Activated CD4-positive, alpha-beta T cell treated with anti-CD3 and anti-CD28 coated beads, Interleukin-2, amount 50 U/mL, for 24 hours (primary cell): ENCODE measurements at places on chromosomes 11 and 22.

DNA sequence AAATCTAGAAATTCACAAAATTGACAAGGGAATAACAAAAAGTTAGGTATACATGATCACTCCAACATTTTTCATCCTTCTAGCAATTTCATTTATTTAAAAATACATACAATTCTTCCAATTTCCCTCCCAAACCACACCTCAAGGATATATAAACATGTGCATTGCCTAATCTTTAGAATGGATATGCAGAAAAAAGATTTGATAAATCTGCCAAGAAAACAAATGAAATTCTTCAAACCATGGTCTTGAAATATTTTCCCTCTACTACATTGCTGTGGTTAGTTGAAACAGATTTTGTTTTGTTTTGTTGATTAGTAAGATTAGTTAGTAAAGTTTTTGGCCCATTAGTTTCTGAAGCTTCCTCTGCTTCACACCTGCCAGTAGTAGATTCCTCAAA lies 703.3 kb upstream of the CCDC179 start:
- DNase-seq = no peak

- DNase-seq = no peak
Measured at GRCh38 chr11:40292721-40293508, 1166.5 kb downstream of the LRRC4C start.

GRCh38 chr11:41795004-41795403 lies 335.6 kb upstream of the LRRC4C start:
- DNase-seq = no peak

DNA sequence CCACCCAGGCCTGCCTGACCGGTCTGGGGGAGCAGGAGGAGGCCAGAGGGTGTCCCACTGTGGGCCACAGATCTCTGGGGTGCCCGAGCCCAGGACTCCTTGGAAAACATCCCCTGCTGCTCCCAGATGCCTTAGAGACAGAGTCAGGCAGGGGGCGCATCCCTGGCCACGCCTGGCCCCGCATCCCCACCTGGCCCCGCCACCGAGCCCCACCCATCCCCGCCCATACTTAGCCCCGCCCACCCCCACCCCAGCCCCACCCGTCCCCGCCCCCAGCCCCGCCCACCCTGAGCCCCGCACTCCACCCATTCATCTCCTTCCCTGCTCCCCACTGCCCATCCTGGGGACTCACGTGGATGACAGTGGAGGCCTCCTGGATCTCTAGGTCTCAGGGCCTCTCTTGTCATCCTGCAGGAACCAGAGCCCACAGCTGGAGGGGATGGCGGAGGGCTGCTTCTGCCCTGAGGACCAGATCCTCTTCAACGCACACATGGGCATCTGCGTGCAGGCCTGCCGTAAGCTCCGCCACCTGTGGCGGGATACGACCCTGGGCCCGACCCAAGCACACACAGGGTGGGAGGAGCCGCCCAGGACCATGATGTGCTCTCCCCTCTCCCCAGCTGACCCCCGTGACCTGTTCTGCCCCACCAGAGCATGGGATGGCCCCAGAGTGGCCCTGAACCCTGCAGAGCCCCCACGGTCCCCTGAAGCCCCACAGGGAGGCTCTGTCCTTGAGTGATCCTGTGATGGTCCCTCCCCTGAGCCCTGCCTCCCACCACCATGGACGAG lies 33.6 kb downstream of the MUC5B start:
- no peak for DNase-seq

GRCh38 chr11:115693002-115693401 lies 188.8 kb upstream of the CADM1 start:
- no peak for DNase-seq

- DNase-seq = no peak
Measured at GRCh38 chr22:41952713-41953112, 763 bp downstream of the SMIM45 start.

DNA sequence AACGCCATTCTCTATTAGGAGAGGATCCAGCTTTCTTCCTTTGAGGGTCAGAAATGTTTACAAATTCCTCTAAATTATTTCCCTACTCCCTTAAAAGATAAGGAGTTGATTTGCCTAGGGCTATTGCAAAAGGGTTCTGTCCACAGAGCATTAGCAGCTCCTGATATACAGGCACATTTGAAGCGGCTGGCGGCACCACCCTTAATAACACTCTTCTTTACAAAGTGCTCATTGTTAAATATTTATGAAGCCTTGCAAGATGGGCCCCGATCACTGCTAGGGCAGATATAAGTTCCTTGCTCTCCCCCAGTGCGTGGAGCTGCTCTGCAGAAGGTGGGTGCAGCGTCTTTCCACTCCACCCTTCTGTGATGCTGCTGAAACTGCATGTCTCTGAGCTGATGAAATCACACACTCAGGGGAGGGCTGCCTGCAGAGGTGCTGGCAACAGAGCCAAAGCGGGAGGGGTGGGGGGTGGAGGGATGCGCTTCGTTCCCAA lies 116.7 kb upstream of the NTM start:
- no peak for DNase-seq

GRCh38 chr22:44364751-44365130 lies 52.0 kb upstream of the SHISAL1 start:
- DNase-seq = no peak

DNA sequence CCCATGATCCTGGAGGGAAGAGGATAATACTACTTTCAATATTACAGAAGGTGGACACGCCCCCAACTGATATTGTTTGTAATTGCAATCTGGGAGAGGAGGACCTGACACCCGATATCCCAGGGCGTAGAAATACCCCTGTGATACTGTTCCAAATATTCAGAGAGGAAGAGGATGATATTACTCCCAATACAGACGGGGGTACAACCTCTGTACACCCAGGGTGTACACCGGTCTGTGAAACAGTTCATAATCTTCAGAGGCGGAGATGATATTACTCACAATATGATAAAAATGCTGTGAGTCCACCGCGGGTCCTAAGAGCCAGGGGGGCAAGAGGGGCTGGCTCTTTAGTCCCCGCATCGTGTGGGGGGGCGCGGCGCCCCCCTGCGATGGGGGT lies 57.2 kb upstream of the ALDH3B2 start:
- no peak for DNase-seq

DNA sequence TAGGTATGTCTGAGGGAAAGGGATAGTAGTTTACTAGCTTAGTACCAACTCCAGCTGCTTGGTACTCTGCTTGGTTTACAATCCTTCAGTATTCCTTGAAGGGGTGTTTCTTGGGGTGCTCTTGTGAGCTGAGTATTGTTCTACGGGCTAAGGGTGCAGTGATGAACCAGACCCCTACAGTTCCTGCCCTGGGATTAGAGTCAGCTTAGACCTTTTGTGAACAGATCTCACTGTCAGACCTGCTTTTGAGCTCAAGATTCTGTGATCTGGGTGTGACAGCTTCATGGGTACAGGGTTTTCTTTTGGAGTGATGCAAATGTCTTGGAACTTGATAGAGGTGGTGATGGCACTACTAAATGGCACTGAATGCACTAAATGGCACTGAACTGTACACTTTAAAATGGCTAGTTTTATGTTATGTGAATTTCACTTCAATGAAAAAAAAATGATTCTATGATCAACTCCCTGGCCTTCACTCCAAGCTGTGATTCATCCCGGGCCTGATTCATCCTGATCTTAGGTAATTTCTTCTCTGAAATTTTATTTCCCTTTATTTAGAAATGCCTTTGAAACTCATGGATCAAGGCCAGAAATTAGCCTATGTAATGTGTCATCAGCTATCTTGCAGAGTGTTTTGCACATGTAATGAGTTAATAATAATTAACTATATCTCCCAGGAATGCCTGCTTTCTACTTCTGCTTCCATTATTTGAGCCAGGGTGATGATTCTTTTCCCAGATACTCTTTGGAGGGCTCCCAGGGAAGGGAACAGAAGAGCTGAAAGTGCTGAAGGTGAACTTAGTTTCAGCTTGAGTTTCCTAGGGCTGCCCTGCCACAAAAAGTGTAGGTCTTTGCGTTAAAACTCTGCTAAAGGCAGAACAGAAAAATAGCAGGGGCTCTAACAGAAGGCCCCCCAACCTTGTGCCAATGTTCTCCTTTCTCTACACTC lies 87.9 kb downstream of the NCAM1 start:
- no peak for DNase-seq

- DNase-seq = no peak
Measured at GRCh38 chr11:71093783-71094182, 158.6 kb downstream of the SHANK2 start.

DNA sequence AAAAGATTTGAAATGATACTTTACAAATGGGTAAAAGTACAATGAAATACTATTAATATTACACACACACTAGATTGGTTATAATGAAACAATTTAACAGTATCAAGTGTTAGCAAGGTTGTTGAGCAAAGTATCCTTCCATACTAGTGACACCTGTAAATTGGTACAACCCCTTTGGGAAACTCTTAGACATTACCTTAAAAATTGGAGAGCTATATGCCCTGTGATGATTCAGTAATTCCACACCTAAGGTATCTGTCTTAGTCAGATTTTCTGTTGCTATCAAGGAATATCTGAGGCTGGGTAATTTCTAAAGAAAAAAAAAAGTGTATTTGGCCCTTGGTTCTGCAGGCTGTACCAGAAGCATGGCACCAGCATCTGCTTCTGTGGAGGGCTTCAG lies 7.4 kb upstream of the GDPD4 start:
- no peak for DNase-seq

- DNase-seq = no peak
Measured at GRCh38 chr11:79236541-79236971, 204.3 kb downstream of the TENM4 start.

DNA sequence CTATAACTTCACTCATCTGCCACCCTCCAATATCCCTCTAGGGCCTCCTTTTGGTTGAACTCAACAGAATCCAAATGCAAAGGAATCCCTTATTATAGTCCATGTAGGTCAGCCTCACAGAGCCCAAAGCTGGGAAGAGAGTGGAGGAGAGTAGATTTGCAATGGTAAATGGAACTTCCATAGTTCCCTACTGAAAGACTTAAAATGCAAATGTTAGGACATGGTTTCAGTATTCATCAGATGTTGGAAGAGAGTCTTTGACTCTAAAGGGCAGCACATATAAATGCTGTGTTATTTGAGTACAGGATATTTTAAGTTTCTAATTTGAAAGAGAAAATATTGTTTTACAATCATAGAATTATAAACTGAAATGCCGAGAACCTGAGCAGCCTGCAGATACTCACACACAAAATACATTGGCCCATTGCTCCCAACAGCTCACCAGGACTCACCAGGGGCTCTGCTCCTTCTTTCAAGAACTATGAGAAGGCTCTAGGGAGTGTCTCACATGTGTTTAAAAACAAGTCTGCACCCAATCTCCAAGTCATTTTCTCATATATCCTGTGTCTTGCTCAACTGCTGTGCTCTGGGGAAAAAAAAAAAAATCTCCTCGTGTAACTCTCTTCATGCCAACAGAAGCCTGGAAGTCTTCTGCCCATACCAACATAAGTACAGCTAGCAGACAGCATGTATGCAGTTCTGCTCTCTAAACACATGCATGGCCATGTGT lies 39.6 kb downstream of the SYT9 start:
- DNase-seq = no peak

DNA sequence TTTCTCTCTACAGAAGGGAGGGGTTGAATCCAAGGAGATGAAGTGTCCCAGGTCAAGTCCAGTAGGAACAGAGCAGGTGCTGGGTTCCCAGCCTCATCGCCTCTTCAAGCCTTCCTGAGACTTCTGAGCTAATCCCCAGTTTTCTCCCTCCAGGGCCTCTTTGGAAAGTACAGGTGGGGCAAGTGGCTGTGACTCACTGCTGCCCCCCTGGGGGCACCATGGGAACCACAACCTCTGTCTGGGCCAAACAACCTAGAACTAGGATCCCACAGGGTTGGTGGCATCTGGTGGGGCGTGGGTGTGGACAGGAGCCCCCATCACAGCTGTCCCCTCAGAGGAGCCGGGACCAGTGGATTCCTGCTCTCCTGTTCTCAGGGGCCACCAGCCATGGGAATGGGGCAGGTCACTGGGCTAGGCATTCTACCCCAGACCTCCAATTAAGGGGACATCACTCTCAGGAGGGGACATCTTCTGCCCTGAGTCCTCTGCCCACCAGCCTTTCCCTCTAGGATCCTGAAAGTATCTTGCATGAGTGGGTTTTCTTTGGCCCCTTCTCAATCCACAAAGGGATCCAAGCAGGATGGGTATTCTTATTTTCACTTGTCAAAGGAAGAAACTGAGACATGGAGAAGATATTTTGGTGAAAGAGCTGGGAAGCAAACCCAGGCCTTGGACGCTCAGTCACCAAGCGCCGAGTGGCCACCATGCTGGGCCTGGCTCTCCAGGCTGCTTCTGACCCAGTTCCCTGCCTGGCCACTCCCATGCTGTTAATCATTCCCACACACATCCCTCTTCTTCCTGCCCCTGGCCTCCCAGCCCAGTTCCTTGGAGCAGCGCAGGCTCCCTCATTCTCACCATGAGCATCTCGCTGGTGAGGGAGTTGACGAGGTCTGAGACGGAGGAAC lies 23.8 kb downstream of the LRRC10B start:
- DNase-seq = peak; percentile 16

GRCh38 chr11:64001484-64002420 lies 15.5 kb downstream of the OTUB1 start:
- DNase-seq = no peak

DNA sequence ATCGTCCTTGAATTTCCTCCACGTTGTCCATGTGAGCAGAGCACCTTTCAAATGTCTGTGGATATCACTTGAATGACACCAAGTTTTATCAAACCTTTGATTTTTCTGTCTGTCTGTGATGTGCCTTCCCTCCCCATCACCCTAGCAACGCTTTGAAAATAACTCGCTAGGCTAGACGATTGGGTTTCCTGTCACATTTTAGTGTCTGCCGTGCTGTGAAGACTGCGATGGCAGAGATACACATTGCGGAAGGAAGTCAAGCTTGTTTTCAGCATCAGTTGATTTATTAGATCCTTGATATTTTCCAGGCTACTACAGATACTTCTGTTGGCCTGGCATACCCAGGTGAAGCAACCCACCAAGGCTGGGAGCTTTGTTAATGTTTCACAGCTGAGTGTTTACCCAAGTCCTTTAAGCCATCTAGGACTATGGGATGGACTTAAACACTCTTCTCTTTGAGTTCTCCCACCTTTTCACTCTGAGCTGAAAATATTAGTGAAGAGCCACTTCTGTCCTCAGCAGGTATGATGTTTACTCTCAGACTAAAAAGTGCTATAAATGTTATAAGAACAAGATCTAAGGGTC lies 93.6 kb upstream of the CD44 start:
- DNase-seq = no peak

GRCh38 chr22:46007848-46008261 lies 30.9 kb upstream of the WNT7B start:
- no peak for DNase-seq

DNA sequence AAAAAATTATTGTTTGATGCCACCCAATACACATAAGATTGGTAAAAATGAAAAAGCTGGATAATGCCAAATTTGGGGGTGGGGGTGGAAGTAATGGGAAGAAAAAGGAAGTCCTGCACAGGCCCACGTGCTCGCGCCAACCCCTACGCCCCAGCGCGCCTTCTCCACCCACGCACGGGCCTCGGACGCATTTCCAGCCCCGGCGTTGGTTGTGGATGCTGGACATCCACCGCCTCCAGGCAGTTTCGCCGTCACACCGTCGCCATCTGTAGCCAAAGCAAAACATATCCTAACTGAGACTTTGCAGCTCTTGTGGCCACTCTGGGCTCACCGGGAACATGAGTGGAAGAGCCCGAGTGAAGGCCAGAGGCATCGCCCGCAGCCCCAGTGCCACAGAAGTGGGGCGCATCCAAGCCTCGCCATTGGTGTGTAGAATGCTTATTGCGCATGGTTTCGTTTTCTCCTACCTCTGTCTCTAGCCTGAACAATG lies at the start of gene PIWIL4:
Gene PIWIL4, plus strand, starts transcription at position 188 of the 490 bp plus-strand sequence. Its CDS starts 151 bp downstream, at position 339.
- DNase-seq = no peak

GRCh38 chr11:1203505-1204271 lies 19.2 kb upstream of the MUC5B start:
- no peak for DNase-seq
